ENCODE measurements at places on chromosomes 16 and 17. TPM values are rescaled to one million over a fixed set of nuclear protein-coding genes. Genes with fewer than 3 reads are reported as not detected.

- DNase-seq: no peak
Observed at GRCh38 chr16:77359065-77359502, 75.8 kb downstream of the ADAMTS18 start.

DNA sequence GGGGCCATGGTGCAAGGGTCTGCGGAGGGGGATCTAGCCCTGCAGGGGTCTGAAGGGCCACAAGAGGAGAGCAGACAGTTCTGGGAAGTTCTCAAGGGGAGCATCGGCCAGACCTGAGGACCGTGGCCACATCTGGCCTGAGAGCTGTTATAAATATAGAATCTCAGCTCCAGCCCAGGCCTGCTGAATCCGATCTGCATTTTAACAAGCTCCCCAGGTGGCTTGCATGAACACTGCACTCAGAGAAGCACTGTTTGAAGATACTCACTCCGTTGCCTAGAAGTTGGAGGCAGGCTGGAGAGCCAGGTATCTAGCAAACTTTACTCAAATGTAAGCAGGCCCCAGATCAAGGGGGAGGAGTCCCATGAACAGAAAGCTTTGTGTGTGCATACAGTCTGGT, 61.3 kb downstream of the NKD1 start:
- no peak for DNase-seq

DNA sequence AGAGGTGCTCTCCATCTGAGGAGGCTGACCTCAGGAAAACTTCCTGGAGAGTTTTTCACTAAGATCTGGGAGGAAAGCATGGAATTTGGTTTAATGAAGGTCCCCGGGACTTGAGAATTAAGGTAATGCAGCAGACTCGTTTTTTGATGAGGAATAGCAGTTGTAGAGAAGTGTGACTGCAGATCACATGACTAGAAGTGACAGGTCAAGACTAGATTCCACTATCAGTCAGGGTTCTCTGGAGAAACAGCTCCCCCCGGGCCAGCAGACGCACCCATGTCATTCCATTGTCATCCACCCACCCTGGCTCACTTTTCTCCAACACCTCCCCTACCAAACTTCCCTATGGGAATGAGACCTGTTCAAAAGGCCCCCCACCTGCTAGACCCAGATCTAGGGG, 1.9 kb upstream of the DHRS13 start:
- no peak for DNase-seq

DNA sequence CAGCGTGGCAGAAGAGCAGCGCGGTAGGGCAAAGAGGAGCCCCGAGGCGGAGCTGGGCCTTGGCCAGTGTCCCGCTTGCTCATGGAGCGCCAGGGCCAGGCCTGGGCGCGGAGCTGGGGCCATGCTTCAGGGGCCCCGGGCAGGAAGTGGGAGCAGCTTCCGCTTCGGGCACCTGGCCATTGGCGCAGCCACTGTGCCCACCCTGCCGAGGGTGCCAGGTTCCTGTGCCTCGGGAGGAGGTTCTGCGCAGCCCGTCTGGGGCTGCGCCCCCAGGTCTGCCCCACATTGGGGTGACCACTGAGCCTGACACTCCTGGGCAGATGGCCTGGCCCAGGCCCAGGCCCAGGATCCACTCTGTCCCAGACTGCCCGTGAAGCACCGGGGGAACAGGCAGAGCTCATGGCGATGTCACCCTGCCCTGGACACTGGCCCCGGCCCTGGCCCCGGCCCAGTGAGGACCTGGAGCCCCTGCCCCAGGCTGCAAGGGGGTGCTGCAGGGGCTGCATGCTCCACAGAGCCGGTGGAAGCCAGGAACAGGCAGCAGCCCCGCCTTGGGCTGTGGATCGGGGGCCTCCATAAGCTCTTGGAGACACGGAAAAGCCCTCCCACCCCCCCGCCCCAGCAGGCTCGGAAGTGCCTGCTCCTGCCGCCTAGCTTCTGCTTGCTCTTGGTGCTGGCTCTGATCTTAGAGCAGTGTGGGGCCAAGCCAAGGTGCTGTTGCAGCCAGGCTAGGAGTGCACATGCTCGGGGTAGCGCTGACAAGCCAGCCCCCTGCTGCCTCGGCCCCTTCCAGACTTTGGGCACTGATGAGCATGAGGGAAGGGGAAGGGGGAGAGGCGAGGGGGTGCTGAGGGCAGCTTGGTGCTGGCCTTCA, 35.9 kb upstream of the FOXJ1 start:
- no peak for DNase-seq

DNA sequence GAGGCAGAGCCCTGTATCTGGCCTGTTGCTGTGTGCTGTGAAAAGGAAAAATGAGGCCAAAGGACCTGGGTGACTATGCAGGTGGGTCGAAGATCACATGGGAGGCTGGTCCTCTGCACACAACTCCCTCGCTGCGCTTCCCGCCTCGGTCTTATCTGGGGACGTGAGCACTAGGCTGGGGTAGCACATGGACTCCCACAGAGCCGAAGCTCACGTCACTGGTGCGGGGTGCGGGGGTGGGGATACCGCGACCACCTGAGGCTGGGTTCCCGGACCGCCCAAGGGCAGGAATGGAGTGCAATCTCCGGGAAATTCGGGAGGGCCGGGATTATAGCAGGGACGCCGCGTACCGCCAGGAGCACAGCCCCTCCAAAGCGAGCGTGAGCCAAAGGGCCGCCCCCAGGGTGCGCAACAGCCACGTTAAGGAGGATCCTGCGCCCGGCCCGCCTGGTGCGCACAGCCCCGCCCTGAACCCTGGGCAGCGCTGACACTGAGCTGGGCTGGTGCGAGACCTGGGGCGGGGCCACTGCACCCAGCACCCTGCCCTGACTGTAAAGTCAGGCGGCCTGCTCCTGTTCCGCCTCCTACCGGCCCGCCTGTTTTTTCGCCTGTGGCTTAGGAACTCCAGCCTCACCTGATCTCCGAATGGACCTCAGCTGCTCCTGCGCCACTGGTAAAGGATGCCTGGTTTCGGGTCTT, 4.8 kb downstream of the MT1A start:
- peak; percentile 95 for DNase-seq

The COG7 gene
- total RNA-seq: 6.8 TPM

- DNase-seq: peak; percentile 62
Observed at GRCh38 chr17:68509141-68510057, 2.8 kb upstream of the PRKAR1A start.

The KCTD2 gene
- total RNA-seq: 7.0 TPM

DNA sequence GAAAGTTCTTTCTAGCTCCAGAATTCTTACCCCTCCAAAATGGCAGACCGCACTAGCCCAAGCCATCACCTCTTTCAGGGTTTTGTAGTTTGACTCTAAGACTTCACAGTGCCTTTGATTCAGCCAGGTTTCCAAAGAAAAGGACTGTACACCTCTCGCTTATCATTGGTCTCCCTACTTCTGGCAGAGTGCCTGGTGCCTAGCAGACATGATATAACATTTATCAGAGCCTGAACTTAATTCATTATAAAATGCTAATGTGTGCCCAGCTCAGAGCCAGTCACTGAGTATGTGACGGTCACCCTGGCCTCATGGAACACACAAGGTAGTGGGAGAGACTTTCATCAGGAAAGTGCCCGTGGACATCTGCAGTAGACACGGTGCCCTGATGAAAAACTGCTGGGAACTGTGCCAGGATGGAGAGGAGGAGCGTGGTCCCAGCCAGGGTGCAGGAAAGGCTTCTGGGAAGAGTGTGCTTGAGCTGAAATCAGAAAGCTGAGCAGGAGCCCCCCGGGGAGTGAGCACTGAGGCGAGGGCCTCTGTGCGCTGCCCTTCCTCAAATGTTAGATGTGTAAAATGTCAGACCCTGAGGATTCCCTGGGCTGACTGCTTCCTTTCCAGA, 34.3 kb upstream of the LGALS9 start:
- DNase-seq: no peak

DNA sequence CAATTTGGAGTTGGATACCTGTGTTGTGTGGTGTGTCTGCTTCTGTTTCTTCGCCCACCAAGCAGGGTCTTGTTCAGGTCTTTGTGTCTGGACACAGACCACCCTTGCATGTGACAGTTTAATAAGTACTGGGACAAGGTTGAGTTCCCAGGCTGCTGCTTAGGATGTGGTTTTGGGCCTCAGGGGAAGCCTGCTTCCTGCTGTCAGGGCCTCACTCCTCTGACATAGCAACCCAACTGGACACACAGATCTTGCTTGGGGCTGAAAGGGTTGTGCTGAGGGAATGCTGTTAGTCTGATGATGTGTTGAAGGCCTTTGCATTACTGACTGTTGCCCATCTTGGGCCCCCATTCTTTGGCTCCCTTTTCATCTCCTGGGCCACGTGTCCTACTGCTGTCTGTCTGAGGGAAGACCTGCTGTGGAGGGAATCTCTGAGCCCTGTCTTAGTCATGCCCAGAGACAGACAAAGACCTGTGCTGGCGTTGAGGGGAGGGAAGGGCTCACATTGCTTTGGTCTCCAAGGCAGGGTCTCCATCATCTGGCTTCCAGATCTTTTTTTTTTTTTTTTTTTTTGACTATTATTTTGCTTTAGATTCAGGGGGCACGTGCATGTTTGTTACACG, 4.7 kb upstream of the TGFB1I1 start:
- no peak for DNase-seq
